Dermis microvascular lymphatic vessel endothelial cell (primary cell): ENCODE measurements at places on chromosomes 2 and 18.

DNA sequence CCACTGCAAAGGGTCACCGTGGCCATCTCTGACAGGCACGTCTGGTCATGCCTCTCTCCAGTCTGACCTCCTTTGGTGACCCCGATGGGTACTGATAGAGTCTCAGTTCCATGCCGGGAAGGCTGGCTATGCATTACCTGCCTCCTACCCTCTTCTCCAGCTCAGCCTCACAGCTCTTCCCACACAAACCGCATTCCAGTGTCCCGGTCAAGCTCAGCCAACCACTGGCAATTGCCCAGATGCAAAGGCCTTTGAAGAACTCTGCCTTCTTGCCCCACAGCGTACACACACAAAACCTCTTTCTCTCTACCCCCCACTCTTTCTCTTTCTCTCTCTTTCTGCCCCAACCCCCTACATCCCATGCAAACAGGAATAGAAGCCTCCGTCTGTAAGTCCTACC is 37.6 kb downstream of the TMEM163 start:
- no peak for DNase-seq

- DNase-seq = no peak
Measured at GRCh38 chr2:218260742-218261422, at the start of gene GPBAR1. Gene GPBAR1 (plus strand): TSS chr2:218261015. CDS start chr2:218262725, 1,710 bp downstream.

- no peak for DNase-seq
Measured at GRCh38 chr2:136328207-136328795, 210.4 kb upstream of the CXCR4 start.

DNA sequence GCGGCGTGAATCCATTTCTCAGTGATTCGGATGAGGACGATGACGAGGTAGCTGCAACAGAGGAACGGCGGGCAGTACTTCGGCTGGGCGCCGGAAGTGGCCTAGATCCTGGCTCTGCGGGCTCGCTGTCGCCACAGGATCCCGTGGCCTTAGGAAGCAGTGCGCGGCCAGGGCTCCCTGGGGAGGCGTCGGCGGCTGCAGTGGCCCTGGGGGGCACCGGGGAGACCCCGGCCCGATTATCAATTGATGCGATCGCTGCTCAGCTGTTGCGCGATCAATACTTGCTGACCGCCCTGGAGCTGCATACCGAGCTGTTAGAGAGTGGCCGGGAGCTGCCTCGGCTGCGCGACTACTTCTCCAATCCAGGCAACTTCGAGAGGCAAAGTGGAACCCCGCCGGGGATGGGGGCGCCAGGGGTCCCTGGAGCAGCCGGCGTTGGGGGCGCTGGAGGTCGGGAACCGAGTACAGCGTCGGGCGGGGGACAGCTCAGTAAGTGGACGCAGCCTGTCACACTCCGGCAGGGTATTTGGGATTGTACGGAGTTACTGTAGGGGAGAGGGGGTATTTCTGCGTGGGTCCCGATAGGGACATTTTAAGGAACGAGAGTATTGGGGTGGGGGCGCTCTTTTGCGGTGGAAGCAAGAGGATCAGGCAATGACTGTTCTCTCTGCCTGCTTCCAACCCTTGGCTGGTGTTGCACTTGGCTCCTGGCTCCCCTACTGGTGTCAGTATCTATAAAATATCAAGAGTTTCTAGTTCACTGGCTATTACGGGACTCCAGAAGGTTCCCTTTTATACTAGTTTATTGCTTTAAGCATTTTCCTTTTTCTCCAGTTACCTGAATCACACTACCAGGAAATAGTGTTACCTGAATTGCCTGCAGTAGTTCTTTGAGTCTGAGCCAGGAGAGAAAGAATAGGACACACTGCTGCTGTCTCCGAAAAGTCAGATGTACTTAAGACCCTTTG is 772 bp downstream of the RELCH start:
- no peak for DNase-seq

DNA sequence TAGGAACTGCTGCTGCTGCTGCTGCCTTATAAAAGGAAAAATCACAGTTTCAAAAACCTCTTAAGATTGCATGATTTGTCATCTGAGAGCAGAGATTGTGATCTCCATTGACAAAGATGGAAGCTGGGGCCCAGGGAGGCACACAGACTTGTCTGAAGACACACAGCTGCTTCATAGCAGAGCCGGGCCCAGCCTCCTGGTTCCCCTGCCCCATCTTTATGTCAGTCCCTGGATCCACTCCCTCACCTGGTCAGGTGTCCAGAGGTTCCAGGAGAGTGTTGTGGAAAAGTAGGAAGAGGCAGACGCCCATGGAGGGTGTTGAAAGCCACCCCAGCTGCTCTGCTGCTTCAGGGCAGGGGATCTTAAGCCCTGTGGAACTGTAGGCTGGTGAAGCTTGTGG is 20.0 kb downstream of the STEAP3 start:
- no peak for DNase-seq

GRCh38 chr2:44167311-44167907 is 1.3 kb upstream of the PPM1B start:
- DNase-seq = no peak

DNA sequence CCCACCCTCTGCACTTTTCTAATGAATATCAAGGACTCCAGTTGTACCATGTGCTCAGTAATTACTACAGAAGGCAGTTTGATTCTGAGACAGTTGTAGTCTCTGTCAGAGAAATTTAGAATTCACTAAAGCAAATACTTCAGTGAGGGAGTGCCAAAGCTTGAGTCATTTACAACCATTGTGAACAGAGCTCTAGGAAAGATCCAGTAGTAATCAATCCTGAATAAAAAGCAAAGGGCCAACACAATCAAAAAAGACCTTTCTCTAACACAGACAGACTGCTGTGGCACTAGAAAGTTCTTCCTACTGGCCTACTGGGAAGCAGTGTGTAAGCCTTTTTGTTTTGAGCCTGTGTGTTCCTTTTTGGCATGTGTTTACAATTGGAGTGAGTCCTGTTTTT is 135.6 kb upstream of the UNC80 start:
- no peak for DNase-seq
